ENCODE measurements at places on chromosomes 5 and 9.

GRCh38 chr5:42366051-42366450 is 57.2 kb upstream of the GHR start:
- no peak for DNase-seq

DNA sequence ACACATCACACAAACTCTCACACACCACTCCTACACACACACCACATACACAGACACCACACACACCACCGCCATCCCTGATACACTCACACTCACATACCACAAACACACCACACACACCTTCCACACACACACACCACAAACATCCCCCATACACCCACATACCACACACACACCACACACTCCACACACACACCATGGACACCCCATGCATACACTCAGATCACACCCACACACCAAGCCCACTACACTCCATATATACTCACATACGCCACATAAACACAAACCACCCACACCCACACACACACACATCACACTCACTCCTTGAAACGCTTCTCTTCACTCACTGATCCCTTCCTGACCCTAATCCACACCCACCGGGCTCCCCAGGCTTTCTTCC is 9.1 kb upstream of the ANKRD18A start:
- no peak for DNase-seq

GRCh38 chr5:95241161-95241560 is 43.7 kb downstream of the MCTP1 start:
- DNase-seq = no peak

GRCh38 chr5:2602451-2603271 is 148.8 kb downstream of the IRX2 start:
- no peak for DNase-seq

- DNase-seq = no peak
Observed at GRCh38 chr5:167355346-167355745, 936.1 kb upstream of the WWC1 start.

GRCh38 chr5:82356021-82356420 is 77.9 kb upstream of the RPS23 start:
- no peak for DNase-seq

DNA sequence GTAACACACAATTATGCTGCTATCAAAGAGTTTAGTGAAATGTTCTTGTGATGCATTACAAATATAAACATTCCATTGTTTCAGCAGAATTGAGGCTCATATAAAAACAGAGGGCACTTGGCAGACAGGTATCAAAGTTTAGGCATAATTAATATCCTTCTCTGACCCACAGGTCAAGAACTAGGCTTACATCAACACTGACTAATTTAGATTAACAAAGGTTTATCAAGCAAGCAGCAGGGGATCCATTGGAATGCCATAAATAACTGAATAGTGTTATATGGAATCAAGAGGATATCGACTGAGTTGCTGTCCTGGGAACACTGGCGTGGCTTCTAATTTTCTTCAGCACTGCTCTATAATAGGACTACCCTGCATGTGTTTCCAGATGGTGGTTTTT is 414.5 kb upstream of the ARRDC3 start:
- DNase-seq = no peak

GRCh38 chr9:7879551-7880245 is 80.1 kb upstream of the DMAC1 start:
- no peak for DNase-seq

GRCh38 chr9:12860998-12861397 is 86.2 kb downstream of the LURAP1L start:
- DNase-seq = no peak

DNA sequence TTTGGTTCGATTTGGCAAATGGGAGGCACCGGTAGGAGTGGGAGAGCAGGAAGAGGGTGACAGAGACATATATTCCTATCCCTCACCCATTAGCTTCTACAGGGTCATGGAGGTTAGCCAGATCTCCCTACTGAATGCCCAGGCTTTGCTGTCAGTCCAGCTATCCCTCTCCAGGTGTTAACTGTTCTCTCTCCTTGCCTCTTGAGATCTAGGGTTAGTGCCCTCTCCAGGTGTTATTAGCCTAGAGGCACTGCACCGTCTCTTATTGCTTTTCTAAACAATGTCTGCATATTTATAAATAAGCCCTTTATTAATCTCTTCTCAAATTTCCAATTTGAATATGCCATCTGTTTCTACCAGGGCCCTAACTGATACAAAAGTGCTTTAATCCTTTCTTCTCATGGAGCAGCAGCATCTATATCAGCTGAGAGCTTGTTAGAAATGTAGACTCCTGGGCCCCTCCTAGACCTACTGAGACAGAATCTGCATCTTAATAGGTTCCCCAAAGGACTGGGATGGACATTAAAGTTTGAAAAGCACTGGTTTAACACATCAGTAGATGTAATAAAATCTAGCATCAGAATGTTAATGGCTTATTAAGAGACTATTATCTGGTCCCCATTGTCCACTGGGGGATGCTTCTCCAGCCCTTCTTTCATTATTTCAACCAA is 322.5 kb upstream of the SLC24A2 start:
- DNase-seq = no peak

GRCh38 chr9:124770359-124771020 is 621 bp downstream of the NR6A1 start:
- DNase-seq = no peak

DNA sequence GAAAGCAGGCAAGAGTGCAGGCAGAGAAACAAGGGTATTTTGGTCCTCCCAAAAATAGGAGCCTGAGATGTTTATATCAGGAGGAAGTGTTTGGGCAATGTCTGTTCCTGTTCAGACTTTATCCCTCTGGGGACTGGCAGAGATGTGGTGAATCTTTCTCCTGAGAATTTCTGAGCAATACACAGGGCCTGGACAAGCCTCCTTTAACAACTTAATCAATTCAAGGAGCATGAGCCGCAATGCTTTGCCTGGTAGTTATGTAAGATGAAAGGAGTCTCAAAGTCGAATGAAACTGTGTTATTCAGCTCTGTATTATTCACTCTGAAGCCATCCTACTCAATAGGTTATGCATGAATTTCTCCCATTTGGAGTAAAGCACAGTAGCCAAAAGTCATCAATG is 365.6 kb downstream of the MAN2A1 start:
- no peak for DNase-seq

DNA sequence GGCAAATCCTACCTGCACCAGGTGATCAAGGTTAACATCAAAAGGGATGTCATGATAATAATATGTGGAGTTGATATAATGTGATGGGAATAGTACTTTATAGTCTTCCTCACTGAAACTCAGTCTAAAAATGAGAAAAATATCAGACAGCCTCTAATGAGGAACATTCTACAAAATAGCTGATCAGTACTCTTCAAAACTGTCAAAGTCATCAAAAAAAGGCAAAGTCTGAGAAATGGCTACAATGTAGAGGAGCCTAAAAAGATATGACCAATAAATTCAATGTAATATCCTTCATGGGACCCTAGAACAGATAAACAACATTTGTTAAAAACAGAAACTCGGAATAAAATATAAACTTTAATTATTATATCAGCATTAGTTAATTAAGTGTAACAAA is 95.7 kb downstream of the CEMIP2 start:
- no peak for DNase-seq

DNA sequence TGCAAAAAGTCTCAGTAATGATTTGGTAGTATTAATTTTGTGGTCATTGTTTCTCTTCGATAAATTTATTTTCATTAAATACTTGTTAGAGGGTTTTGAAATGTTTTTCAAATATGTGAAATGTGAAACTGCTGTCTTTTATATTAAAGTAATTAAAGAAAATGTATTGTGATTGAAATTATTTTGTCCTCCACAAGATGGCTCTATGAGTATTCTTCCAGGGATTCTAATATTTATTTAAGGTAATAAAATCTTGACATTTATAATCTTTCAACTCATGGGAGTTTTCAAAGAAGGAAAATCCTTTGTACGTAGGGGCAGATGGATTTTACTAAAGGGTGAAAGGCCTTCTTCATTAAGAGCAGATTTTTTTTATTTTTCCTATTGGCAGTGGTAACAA is 19.3 kb downstream of the ISOC1 start:
- no peak for DNase-seq

GRCh38 chr5:125870256-125870655 is 553.0 kb upstream of the GRAMD2B start:
- no peak for DNase-seq

DNA sequence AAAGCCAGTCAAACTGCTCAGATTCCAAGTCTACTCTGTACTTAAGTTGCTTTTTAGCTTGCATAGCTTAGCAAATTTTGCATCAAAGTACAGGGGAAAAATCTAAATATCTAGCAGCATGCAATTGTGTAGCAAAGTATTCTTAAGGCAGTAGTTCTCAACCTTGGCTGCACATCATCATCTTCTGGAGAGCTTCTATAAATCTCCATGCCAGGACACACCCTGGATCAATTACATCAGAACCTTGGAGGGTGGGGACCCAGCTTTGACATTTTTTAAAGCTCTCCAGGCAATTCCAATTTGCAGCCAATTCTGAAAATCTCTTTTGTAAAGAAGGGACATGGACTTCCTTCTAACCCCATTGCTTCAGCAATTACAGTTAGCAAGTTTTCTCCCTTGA is 187.5 kb downstream of the SNCAIP start:
- DNase-seq = no peak

Measured in activated CD4-positive, CD25-positive, alpha-beta regulatory T cell treated with anti-CD3 and anti-CD28 coated beads, Interleukin-2, amount 50 U/mL, for 72 hours (primary cell).